Osteoblast (primary cell): ENCODE measurements at places on chromosomes 11 and 22. TPM values are rescaled to one million over a fixed set of nuclear protein-coding genes. Genes with fewer than 3 reads are reported as not detected.

- DNase-seq = no peak
These were observed 49.2 kb upstream of the RAPSN start for GRCh38 chr11:47498149-47498548.

DNA sequence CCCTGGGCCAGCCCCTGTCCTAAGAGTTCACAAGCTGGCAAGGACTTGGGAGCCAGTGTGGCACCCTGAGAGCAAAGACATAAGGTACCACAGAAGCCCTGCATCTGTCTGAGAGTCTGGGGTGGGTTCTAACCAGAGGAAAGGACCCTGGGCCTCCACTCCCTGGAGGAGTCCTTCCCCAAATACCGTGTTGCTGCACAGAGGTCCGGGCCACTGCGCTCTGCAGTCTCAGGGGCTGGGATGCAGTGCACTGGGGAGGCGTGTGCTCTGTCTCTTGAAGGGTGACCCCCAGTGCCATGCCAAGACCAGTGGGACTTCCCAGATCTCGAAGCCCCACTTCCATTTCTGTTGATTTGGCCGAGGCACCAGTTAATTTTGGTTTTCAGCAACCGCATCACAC is 4.3 kb upstream of the SH3BP1 start:
- peak; percentile 81 for DNase-seq

DNA sequence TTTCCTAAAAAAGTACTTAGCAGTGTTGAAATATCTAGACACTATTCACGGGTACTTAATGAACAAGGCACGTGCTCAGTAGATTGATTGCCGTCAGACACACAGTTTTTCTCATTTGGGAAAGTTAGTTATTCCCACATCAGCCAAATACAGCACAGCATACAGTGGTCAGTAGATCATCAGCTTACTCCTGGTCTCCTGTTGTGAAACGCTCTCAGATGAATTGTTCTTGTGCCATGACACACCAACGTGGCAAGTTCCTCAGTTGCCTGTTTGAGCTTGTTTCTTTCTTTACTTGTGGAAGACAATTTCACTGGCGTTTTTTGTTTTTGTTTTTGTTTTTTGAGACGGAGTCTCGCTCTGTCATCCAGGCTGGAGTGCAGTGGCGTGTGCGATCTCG is 8.6 kb downstream of the TAB1 start:
- no peak for DNase-seq

- no peak for DNase-seq
These were observed 35.1 kb upstream of the KRTAP5-7 start for GRCh38 chr11:71491940-71492339.

DNA sequence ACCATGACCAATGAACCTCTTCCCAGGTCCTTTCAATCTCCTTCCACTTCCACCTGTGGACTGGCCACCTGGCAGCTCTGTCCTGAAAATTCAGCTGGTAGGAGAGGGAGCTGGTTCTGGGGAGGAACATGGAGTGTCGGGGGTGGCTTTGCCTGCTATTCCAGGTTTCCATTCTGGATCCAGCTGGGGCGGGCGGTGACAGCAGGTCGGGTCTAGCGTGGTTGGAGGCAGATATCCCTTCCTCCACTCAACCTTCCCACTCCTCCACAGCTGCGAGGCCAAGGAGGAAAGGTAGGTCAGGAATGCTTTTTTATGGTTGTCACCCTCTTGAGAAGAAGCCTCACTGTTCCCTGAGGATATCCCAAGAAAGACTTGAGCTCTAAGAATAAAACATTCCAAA is 3.3 kb downstream of the NRGN start:
- no peak for DNase-seq

DNA sequence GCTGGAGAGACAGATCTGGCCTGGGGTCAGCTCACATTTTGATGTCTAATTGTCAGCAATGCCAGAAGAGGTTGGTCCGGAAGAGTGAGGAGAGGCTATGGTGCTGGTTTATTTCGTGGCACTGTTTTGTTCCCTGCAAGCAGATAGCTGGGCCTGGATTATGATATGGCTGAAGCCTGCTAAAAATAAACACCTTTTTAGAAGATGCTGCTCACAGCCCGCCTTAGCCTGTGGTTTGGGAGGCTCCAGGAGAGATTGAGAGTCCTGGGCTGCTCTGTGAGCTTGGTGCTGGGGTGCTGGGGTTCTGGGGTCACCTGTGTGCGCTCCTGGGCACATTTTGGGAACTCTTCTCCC is 29.6 kb upstream of the ALX4 start:
- no peak for DNase-seq

NCR3LG1 gene
- 26.4 and 26.5 TPM in 2 replicates for total RNA-seq

PARVG gene
- 1.1 and 1.5 TPM in 2 replicates for total RNA-seq
